ENCODE measurements at places on chromosomes 13 and 19.

DNA sequence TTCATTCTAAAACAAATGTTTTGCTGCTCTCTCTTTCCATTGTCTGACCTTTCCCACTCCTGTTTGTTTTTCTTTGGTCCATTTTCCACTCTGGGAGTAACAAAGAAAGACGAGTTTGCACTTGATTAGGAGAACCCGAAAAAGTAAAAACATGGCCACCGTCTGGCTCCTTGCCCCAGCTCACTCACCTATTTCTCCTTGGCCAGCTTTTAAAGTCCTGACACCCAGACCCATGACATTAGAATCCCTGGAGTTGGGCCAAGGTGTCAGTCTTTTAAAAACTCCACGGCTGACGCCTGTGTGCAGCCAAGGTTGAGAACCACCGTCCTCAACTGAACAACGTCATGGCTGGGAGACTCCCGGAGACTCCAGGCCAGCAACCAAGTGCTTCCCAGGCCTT, 63.6 kb upstream of the FLT1 start:
- H3K36me3 ChIP-seq: no peaks in the 10 kb centered on the region
- no peak overlapping the region for H3K4me3 ChIP-seq
- no peaks in the 10 kb centered on the region for H3K4me1 ChIP-seq
- no peak overlapping the region for H3K27ac ChIP-seq
- H3K27me3 ChIP-seq: no peaks in the 10 kb centered on the region
- no peak for DNase-seq

GRCh38 chr13:48829536-48829935, 146.2 kb upstream of the FNDC3A start:
- no peak for DNase-seq
- no peak overlapping the region for H3K27ac ChIP-seq
- no peaks in the 10 kb centered on the region for H3K4me1 ChIP-seq
- no peaks in the 10 kb centered on the region for H3K27me3 ChIP-seq
- H3K4me3 ChIP-seq: no peak overlapping the region

- H3K4me1 ChIP-seq: no peaks in the 10 kb centered on the region
- H3K4me3 ChIP-seq: no peak overlapping the region
- no peak overlapping the region for H3K27ac ChIP-seq
- H3K36me3 ChIP-seq: peaks cover 18% of the 10 kb centered on the region
- no peaks in the 10 kb centered on the region for H3K27me3 ChIP-seq
Measured at GRCh38 chr19:1991018-1991913, 24.2 kb downstream of the BTBD2 start.

- peaks cover 22% of the 10 kb centered on the region for H3K27me3 ChIP-seq
- H3K36me3 ChIP-seq: no peaks in the 10 kb centered on the region
- no peak overlapping the region for H3K27ac ChIP-seq
- no peaks in the 10 kb centered on the region for H3K4me1 ChIP-seq
- DNase-seq: no peak
Measured at GRCh38 chr19:7788178-7788932, 25.3 kb downstream of the CLEC4M start.

- no peak overlapping the region for H3K4me3 ChIP-seq
- H3K36me3 ChIP-seq: no peaks in the 10 kb centered on the region
- H3K27ac ChIP-seq: no peak overlapping the region
- no peaks in the 10 kb centered on the region for H3K4me1 ChIP-seq
- DNase-seq: no peak
Measured at GRCh38 chr13:30819136-30819888, 84.0 kb downstream of the ALOX5AP start.

- no peak overlapping the region for H3K4me3 ChIP-seq
- no peaks in the 10 kb centered on the region for H3K36me3 ChIP-seq
- H3K27me3 ChIP-seq: no peaks in the 10 kb centered on the region
- no peaks in the 10 kb centered on the region for H3K4me1 ChIP-seq
- DNase-seq: no peak
Measured at GRCh38 chr13:105207572-105208293, 1327.7 kb downstream of the EFNB2 start.

GRCh38 chr19:45798995-45799517, 6.4 kb upstream of the DMWD start:
- no peaks in the 10 kb centered on the region for H3K36me3 ChIP-seq
- H3K27me3 ChIP-seq: no peaks in the 10 kb centered on the region

- H3K4me1 ChIP-seq: peaks cover 3% of the 10 kb centered on the region
- no peak overlapping the region for H3K27ac ChIP-seq
- DNase-seq: no peak
- H3K27me3 ChIP-seq: no peaks in the 10 kb centered on the region
- no peaks in the 10 kb centered on the region for H3K36me3 ChIP-seq
Measured at GRCh38 chr13:32036757-32037156, 5.2 kb downstream of the FRY start.

DNA sequence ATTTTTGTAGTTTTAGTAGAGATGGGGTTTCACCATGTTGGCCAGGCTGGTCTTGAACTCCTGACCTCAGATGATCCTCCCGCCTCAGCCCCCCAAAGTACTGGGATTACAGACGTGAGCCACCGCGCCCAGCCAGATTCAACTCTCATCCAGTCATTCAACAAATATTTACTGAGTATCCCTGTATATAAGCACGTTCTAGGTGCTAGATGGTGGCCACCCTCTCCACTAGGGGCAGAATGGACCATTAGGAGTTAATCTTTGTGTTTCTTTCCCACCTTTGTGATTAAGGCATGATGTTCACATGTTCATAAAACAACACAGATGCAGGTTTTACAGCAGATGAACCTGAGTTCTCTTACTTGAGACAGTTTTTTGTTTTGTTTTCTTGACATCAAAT, 7.3 kb downstream of the SHKBP1 start:
- no peak for DNase-seq
- no peaks in the 10 kb centered on the region for H3K36me3 ChIP-seq
- no peak overlapping the region for H3K27ac ChIP-seq

DNA sequence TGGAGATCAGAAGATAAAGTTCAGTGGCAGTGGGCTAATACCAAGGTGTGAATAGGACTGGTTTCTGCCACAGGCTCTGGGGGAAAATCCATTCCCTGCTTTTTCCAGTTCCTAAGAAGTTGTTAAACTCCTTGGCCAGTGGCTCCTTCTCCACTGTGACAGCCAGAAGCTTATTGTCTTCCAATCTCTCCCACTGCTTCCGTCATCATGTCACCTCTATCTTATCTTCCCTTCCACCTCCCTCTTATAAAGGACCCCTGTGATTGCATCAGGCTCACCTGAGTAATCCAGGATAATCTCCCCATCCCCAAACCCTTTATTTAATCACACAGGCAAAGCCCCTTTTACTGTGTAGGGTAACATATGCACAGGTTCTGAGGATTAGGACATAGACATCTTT, 431.2 kb upstream of the SLC10A2 start:
- H3K4me3 ChIP-seq: no peak overlapping the region
- H3K27ac ChIP-seq: no peak overlapping the region
- DNase-seq: no peak
- H3K4me1 ChIP-seq: no peaks in the 10 kb centered on the region
- no peaks in the 10 kb centered on the region for H3K27me3 ChIP-seq
- H3K36me3 ChIP-seq: no peaks in the 10 kb centered on the region

DNA sequence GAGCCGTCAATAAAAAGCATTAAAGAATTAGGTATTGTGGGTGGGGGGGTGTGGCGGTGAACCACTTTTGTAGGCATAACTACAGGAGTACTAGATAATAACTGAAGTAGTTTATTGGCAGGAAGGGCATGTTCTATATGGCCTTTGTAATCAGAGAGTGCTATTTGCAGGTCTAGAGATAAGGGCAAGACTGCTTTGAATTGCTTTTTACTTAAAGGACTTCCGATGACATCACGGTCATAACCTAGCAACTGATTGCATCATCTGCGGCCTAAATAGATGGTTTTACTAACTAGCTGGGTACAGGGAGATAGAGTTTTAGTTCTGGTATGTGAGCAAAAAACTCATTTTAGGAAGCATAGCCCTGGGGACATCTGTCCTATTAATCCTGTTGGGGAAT, 24.7 kb downstream of the METTL21C start:
- H3K36me3 ChIP-seq: no peaks in the 10 kb centered on the region
- no peak for DNase-seq
- H3K4me3 ChIP-seq: no peak overlapping the region
- H3K27me3 ChIP-seq: no peaks in the 10 kb centered on the region
- no peaks in the 10 kb centered on the region for H3K4me1 ChIP-seq

GRCh38 chr13:75945841-75946482, 309.8 kb downstream of the LMO7 start:
- H3K36me3 ChIP-seq: no peaks in the 10 kb centered on the region
- H3K27me3 ChIP-seq: no peaks in the 10 kb centered on the region
- no peak for DNase-seq
- H3K27ac ChIP-seq: no peak overlapping the region
- H3K4me3 ChIP-seq: no peak overlapping the region
- H3K4me1 ChIP-seq: no peaks in the 10 kb centered on the region

- H3K36me3 ChIP-seq: no peaks in the 10 kb centered on the region
- no peak overlapping the region for H3K27ac ChIP-seq
- no peaks in the 10 kb centered on the region for H3K4me1 ChIP-seq
- H3K4me3 ChIP-seq: no peak overlapping the region
- DNase-seq: no peak
Measured at GRCh38 chr13:77415253-77416071, 88.6 kb upstream of the MYCBP2 start.

DNA sequence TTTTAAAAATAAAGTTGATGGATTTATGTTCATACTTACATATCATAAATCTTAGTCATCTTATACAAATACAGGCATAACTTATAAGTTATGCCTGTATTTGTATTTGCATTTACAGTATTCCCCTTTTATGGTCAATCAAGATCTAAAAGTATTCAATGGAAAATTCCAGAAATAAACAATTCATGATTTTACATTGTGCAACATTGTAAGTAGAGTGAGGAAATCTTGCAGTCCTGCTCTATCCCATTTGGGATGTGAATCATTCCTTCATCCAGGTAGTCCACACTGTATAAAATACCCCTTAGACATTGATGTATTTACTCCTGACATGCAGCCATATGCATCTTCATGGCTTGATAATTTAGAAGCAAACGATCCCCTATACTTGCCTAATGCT, 795.3 kb downstream of the SLITRK1 start:
- H3K36me3 ChIP-seq: no peaks in the 10 kb centered on the region
- DNase-seq: no peak
- H3K4me1 ChIP-seq: no peaks in the 10 kb centered on the region
- no peak overlapping the region for H3K4me3 ChIP-seq
- no peaks in the 10 kb centered on the region for H3K27me3 ChIP-seq

DNA sequence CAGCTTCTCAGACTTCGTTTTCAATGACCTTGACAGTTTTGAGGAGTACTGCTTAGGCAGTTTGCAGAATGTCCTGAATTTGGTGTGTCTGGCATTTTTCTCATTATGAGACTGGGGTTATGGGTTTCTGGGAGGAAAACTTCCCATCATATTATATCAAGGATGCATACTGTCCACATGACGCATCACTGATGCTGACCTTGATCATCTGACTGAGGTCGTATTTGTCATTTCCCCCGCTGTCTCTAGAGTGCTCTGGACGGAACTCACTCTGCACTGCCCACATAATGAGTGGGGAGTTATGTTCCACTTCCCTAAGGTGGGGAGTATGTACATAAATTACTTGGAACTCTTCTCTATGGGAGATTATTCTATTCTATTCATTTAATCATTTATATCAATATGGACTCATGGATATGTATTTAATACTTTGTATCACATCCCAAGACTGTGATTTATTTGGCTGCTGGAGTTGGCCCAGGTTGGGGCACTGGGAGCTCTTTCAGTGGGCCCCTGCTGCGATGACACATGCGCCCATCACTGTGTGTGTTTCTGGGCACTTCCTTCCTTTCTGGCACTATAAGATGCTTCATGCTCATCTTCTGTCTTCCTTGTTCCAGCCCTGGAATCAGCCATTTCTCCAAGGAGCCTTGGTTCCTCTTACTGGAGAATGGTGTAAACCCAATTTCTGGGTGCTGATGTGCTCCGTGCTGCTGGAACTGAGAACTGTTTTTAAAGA, 138.6 kb downstream of the MIPEP start:
- H3K36me3 ChIP-seq: no peaks in the 10 kb centered on the region
- H3K4me3 ChIP-seq: no peak overlapping the region
- H3K27ac ChIP-seq: peak overlapping the region; percentile 77
- H3K4me1 ChIP-seq: peaks cover 15% of the 10 kb centered on the region

DNA sequence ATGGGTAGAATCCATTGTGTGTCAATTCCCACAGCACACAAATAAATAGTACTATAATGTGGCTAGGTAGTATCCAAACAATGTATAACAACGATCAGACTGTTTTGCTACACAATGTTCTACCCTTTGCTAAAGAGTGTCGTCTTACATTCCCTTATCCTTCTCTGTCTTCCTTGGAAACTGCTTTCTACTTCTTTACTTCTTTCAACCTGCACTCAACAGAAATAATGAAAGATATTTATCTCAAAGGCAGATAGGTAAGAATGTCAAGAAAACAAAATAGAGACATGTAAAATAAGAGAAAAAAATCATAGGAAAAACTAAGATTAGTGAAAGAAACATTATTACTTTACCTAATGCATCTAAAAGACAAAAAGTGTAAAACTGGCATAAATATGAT, 814.7 kb downstream of the PCDH9 start:
- H3K4me1 ChIP-seq: no peaks in the 10 kb centered on the region
- H3K27ac ChIP-seq: no peak overlapping the region
- no peaks in the 10 kb centered on the region for H3K36me3 ChIP-seq
- H3K27me3 ChIP-seq: no peaks in the 10 kb centered on the region
- no peak overlapping the region for H3K4me3 ChIP-seq

DNA sequence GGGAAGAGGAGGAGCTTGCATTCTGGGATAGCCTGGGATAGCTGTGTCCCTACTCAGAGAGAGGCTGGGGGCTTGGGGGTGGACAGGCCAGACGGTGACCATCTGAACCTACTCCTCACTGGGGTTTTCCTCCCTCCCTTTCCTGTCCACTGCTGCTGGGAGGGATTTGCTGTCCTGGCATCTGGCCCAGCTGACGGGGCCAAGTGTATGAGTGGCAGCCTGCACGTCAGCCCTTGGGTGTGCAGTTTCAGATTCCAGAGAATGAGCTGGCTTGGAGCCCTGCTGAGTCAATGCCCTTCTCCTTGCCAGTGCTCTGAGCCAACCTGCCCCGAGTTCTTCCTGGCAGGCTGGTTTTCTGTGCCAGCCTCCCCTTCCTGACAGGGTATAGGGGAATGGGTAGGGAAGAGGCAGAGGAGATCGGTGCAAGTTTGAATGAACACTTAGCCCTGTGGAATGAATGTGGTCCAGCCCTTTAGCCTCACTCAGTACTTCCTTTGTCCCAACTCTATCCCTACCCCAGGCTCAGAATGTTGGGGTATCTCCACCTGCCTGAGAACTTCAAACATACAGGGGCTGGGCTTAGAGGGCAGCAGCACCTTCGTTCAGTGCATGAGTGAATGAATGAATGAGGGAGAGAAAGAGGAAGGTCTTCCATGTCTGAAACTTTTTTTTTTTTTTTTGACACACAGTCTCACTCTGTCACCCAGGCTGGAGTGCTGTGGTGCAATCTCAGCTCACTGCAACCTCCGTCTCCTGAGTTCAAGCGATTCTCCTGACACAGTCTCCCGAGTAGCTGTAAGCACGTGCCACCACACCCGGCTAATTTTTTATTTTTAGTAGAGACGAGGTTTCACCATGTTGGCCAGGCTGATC, 1.8 kb upstream of the ANGPTL4 start:
- peaks cover 4% of the 10 kb centered on the region for H3K4me1 ChIP-seq
- H3K27me3 ChIP-seq: no peaks in the 10 kb centered on the region
- H3K4me3 ChIP-seq: no peak overlapping the region
- DNase-seq: peak; percentile 98

GRCh38 chr19:18946918-18947317, 5.9 kb upstream of the HOMER3 start:
- DNase-seq: no peak
- H3K4me3 ChIP-seq: no peak overlapping the region
- no peak overlapping the region for H3K27ac ChIP-seq
- H3K4me1 ChIP-seq: no peaks in the 10 kb centered on the region
- no peaks in the 10 kb centered on the region for H3K27me3 ChIP-seq

All from prostate gland (tissue), 2 donors.